Posterior cingulate gyrus (tissue), 11 donors: ENCODE measurements at places on chromosomes 12 and 14.
A peak's percentile ranks its signal among the peaks of the same experiment; 100 is the strongest.

DNA sequence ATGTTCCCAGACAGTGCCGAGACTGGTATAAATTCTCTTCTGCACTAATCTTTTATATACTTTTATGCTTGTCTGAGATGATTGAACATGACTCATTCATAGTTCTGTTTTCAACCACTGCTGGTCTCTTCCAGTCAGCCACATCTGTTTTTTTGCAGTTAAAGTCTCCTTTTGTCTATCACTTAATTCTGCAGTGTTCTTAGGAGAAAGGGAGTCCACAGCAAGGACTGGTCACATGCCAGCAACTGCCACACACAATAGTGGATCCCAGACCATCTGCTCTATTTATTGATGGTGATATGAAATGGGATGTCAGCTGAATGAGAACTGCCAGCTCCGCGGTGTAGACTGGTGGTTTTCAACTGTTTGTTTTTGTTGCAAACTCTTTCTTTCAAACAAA lies 379.8 kb downstream of the MED13L start:
- DNase-seq, result no peak

DNA sequence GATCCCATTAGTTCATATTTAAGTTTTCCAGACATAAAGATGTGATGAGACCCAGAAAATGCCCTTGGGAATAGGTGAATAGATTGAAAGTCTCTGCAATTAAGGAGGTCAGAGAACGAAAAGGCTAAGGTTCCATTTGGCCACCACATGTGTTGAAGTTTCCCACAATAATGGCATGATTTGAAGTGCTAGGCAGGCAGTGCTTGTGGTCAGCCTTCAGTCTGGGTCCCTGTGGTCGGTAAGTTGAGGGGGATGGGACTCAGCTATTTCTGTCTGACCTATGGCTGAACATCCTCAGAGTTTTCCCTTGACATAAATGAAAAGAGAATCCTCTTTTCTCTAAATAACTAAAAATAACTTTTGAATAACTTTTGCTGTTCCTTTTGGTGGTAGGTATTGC lies 92.4 kb downstream of the PELI2 start:
- no peak for DNase-seq

GRCh38 chr12:30965613-30965985 lies 39.1 kb downstream of the TSPAN11 start:
- DNase-seq, result no peak

- DNase-seq, result no peak
These were observed 34.6 kb downstream of the HECTD4 start for GRCh38 chr12:112347581-112347982.

DNA sequence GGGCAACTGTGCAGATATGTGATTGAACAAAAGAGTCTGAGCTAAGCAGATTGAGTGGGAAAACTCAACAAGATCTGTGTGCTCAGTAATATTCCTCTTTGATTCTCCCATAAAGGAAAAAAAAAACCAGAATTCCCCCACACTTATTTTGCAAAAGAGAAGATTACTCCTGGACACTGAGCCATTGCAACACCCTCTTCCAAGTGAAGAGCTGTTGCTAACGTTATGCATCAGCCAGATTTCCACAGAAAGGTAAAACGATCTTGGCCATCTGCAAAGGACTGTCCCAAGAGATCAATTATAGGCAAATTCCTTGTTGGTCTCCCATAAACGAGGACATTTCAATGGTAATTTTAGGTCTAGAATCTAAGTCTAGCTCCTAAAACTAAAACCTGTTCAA lies 587.7 kb downstream of the C12orf50 start:
- no peak for DNase-seq

GRCh38 chr14:68306265-68306933 lies 486.5 kb downstream of the ZFP36L1 start:
- no peak for DNase-seq

DNA sequence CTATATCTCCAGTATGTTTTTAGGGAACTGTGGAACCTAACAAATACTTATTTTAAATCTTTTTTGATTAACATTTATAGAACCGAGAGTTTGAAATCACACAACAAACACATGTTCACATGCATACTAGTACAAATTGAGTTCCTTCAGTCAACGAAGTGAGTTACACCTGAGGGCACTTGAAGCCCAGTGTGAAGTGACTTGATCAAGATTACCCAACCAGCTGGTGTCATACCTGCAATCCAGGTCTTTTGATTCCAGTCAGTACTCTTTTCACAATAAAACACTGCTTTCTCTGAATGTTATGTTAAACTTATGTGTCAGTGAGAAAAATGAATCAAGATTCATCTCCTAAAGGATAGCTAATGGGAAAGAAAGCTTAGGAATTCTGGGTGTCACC lies 35.2 kb downstream of the VRK1 start:
- DNase-seq, result no peak

DNA sequence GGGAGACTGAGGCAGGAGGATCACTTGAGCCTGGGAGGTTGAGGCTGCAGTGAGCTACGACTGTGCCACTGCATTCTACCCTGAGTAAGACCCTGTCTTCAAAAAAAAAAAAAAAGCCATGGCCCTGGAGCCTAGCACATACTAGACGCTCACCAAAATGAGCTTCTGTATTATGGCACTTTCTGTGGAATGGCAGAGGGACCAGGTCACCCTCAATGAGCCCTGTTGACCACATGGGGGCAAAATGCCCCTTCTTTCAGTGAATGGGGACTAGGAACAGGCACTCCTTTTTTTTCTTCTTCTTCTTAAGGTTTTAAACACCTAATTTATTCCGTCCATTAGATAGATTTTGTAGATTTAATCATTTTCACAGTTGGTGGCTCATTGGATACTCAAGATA lies 50.5 kb downstream of the FAM222A start:
- no peak for DNase-seq

DNA sequence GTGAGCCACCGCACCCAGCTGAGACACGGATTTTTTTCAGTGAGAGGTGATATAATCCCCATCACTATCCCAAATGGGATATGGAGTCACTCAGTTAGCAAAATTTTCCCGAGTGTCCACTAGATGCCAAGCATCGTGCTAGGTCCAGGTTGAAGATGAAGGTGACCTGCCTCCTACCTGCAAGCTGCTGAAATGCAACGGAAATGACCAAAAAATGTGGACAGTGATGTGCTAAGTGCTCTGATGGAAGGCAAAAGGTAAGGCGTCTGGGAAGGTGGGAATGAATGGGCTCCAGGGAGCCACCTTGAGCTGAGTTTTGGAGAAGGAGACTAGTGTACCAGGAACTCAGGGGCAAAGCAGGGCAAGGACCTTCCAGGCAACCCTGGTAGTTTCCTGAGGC lies 64.6 kb downstream of the CALM1 start:
- no peak for DNase-seq

DNA sequence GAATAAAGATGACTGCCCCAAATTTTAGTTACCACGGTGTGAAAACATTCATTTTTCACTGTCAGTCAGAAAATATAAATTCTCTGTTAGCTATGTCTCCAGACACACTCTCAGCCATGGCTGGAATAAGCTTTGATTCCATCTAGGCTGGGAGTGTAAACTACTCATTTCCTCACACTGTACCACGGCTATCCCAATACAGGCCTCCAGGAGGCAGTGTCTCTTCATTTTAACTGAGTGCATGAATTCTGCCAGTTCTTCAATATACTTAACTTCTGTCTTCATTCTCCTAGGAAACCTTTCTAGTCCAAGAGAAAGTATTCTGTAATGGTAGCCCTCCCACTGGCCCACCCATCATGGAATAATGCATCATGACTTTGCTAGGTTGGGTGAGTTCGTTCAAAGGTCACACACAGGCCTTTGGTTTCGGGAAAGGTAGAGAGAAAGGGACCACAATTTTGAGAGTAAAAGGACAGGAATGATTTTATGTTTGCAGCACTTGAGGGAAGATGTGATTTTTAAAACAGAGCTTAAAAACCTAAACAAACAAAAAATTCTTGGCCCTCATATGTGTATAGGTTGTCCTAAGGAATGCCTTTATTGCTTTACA lies 381.1 kb downstream of the SEC23A start:
- DNase-seq, result peak; percentile 83

GRCh38 chr12:108911915-108912314 lies 32.0 kb downstream of the DAO start:
- DNase-seq, result no peak

DNA sequence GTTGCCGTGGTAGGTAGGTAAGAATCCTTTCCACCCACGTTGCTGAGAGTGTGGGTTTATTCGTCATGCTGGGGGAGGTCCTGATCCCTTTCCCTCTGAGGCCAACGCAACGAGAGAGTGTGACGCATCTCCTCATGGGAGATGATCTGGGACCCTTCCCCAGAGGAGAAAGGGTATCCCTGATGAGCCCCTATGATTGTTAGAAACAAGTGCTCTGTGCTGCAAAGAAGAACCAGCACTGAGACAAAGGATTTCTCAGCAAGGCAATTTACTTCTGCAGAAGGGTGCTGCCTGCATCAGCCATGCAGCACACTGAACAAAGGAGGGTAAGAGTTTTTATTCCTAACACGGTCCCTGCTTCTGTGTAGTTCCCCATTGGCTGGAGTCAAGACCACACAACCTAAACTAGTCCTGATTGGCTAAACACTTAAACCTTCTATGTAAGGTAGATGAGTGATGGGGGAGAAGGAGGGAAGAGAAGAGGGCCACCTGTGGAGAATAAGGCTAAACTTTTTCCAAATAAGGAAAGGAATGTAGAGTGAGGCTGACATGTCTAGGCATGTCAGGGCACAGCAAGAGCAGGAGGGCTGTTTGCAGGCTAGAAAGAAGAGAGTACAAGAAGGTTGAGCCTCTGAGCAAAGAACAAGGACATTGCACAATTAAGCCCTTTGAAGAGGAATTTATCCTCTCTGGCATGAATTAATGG lies 21.3 kb downstream of the CLEC2A start:
- DNase-seq, result no peak
